ENCODE measurements at places on chromosomes 1 and 21. TPM values are rescaled to one million over a fixed set of nuclear protein-coding genes. Genes with fewer than 3 reads are reported as not detected.

The PGLYRP3 gene
- not detected for total RNA-seq

The HFM1 gene
- not detected for total RNA-seq

The DUSP10 gene
- total RNA-seq: 22.9 TPM

The OR10J1 gene
- total RNA-seq: not detected

The FMO1 gene
- not detected for total RNA-seq

Data from T-helper 1 cell treated with Interleukin-12 subunit alpha and Interleukin-12 subunit beta and Interleukin-4 antibody, amounts not matched to agents 30 ng/mL and 1 ng/mL, for 36 hours (primary cell).